ENCODE measurements at places on chromosomes 2 and 18. TPM values are rescaled to one million over a fixed set of nuclear protein-coding genes. Genes with fewer than 3 reads are reported as not detected.
A peak's percentile ranks its signal among the peaks of the same experiment; 100 is the strongest.

DNA sequence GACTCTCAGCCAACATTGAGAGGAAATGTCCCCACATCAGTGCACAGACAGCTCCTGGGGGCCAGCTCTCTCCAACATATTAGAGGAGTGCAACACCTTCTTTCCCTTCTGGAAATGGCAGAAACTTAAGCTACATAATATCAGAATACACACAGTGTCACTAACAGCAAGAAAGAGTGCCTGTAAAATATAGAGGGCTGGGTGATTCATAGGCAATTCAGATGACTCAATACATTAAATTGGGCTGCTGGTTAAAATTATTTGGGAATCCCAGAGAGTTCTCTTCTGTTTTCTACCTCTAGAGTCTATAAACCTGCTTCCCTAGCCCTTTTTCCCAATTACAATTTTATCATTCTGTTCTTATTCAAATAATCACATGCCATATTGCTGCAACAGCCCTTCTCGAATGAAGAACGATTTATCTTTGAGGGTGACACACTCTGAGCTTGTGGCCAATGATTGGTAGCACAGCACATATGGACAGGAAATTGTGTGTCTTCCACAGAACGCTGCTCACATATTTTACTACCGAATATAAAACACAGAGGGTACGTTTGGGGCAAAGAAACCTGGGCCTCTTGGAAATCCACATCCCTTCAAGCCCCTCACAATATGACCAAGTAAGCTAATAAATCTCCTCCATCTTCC is 381.2 kb downstream of the MBD2 start:
- no peak overlapping the region for H3K27ac ChIP-seq
- H3K27me3 ChIP-seq = no peaks in the 10 kb centered on the region
- H3K4me3 ChIP-seq = no peak overlapping the region
- H3K36me3 ChIP-seq = no peaks in the 10 kb centered on the region

DNA sequence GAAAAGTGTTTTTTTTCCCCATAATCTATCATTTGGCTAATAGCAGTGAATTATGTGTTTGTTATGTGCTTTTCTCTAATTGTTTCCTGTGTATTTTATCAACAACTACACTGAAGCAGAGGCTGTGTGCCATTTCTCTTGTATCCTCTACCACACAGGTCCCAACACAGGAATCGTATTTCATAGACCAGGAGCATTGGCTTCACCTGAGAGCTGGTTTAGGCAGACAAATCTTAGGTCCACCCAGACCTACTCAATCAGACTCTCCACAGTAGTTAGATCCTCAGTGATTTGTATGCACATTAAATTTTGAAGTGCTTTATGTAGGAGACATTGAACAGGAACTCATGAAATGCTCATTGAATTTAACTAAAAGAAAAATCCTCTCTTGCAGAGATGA is 109.2 kb downstream of the FSHR start:
- no peak overlapping the region for H3K27ac ChIP-seq
- no peak for DNase-seq
- H3K36me3 ChIP-seq = no peaks in the 10 kb centered on the region

- no peak overlapping the region for H3K4me3 ChIP-seq
- H3K4me1 ChIP-seq = no peaks in the 10 kb centered on the region
- no peaks in the 10 kb centered on the region for H3K36me3 ChIP-seq
- DNase-seq = no peak
These were observed 1.7 kb downstream of the ALLC start for GRCh38 chr2:3659447-3660432.

GRCh38 chr2:216903470-216903869 is 43.6 kb upstream of the TNP1 start:
- no peak overlapping the region for H3K4me3 ChIP-seq
- DNase-seq = no peak
- H3K27ac ChIP-seq = no peak overlapping the region
- no peaks in the 10 kb centered on the region for H3K4me1 ChIP-seq
- no peaks in the 10 kb centered on the region for H3K36me3 ChIP-seq

GRCh38 chr2:238097988-238098871 is 1.9 kb upstream of the ESPNL start:
- H3K27ac ChIP-seq = peak overlapping the region; percentile 18
- peak; percentile 71 for DNase-seq
- H3K36me3 ChIP-seq = no peaks in the 10 kb centered on the region
- peaks cover 12% of the 10 kb centered on the region for H3K4me1 ChIP-seq

GRCh38 chr18:55376387-55376786 is 211.6 kb downstream of the TCF4 start:
- no peaks in the 10 kb centered on the region for H3K27me3 ChIP-seq
- no peak overlapping the region for H3K27ac ChIP-seq
- no peaks in the 10 kb centered on the region for H3K4me1 ChIP-seq
- no peak overlapping the region for H3K4me3 ChIP-seq
- DNase-seq = no peak
- no peaks in the 10 kb centered on the region for H3K36me3 ChIP-seq

KCNJ13 gene
- total RNA-seq = not detected

DNA sequence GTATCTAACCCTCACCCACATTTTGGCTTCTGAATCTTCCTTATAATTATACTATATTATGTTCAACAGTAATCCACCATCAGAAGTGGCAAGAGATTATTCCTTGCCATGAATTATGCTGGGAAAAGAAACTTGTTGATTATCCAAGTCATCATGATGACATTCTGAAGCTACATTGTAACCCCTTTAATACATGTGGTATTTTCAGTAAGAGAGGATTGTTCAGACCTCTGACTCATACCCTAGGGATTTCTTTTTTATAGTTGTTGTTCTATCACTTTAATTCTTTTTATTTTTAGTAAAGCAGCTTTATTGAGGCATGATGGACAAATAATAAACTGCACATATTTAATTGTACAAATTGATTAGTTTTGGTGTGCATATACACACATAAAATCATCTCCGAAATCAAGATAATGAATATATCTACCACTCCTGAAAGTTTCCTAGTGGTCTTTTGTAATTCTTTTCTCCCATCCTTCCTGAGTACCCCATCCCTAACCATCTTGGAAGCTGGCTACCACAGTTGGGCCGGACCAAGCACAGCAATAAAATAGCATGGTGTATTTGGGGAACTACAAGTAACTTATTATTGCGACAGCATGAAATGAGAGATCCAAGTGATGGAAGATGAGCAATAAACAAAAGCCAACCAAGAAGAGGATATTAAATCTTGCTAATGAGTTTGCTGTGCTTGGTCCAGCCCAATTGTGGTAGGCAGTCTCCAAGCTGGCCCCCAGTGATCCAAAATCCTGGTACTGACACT is 159.9 kb downstream of the BARD1 start:
- no peak for DNase-seq
- no peaks in the 10 kb centered on the region for H3K4me1 ChIP-seq
- no peaks in the 10 kb centered on the region for H3K27me3 ChIP-seq
- H3K4me3 ChIP-seq = no peak overlapping the region
- H3K27ac ChIP-seq = no peak overlapping the region
- no peaks in the 10 kb centered on the region for H3K36me3 ChIP-seq

KIF1A gene
- total RNA-seq = 0.24 TPM

ANKRD29 gene
- total RNA-seq = 56.5 TPM

DNA sequence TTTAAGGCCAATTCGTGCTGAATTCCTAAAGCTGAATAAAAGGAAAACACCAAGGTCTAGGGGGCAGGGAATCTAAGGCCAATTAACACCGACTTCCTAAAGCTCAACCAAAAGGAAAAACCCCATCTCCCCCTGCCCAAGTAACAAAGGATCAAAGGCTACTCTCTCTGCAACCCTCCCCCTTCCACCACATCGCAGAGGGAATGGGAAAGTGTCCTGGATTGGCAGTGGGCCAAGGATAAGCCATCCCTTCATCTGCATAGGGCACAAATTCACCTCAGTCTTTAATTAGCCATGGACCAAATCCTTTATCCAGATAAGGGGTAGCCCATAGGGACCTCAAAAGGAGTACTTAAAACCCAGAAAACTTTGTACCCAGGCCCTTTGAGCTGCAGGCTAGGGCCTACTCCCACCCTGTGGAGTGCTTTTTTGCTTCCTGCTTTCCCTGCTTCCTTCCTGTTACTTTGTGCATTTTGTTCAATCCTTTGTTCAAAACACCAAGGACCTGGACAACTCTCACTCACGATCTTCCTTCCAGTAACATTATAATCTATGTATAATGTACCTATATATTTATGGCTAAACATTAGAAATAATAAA is 2119.8 kb upstream of the CELF4 start:
- DNase-seq = no peak
- no peak overlapping the region for H3K27ac ChIP-seq
- H3K36me3 ChIP-seq = no peaks in the 10 kb centered on the region
- no peak overlapping the region for H3K4me3 ChIP-seq

DNA sequence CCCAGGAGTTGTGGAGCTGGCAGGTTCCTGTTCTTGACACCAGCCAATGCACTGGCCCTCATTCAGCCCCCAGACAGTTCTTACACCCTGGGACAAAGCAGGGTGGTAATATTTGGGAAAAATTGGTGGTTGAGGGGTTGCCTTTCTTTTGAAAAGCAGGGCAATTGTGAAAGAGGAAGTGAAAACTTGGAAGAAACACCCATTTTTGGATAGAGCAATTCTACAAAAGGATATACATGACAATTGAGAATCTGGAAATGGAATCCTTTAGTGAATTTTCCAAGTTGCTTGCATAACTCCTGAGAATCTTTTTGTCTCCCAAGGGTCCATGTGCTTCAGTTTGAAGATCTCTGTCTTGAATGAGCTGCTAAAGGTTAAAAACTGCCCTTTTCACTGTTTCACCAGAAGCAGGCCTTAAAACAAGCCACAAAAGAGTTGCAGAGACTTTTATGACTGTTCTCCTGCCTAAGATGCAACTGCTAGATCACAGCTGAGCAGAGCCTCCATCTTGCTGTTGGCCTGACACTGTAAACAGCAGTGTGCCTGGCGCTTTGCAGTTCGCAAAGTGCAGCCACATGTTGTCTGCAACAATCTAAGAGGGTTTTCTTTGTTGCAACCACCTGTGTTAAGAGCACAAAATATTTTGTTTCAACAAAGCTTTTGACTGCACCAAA is 11.8 kb downstream of the COL4A4 start:
- no peak overlapping the region for H3K4me3 ChIP-seq
- no peaks in the 10 kb centered on the region for H3K27me3 ChIP-seq
- H3K36me3 ChIP-seq = no peaks in the 10 kb centered on the region
- H3K27ac ChIP-seq = no peak overlapping the region
- H3K4me1 ChIP-seq = no peaks in the 10 kb centered on the region
- DNase-seq = no peak

GRCh38 chr18:13289481-13290205 is 71.1 kb downstream of the LDLRAD4 start:
- H3K36me3 ChIP-seq = no peaks in the 10 kb centered on the region
- H3K4me3 ChIP-seq = no peak overlapping the region
- no peaks in the 10 kb centered on the region for H3K4me1 ChIP-seq
- H3K27me3 ChIP-seq = no peaks in the 10 kb centered on the region
- no peak overlapping the region for H3K27ac ChIP-seq

DNA sequence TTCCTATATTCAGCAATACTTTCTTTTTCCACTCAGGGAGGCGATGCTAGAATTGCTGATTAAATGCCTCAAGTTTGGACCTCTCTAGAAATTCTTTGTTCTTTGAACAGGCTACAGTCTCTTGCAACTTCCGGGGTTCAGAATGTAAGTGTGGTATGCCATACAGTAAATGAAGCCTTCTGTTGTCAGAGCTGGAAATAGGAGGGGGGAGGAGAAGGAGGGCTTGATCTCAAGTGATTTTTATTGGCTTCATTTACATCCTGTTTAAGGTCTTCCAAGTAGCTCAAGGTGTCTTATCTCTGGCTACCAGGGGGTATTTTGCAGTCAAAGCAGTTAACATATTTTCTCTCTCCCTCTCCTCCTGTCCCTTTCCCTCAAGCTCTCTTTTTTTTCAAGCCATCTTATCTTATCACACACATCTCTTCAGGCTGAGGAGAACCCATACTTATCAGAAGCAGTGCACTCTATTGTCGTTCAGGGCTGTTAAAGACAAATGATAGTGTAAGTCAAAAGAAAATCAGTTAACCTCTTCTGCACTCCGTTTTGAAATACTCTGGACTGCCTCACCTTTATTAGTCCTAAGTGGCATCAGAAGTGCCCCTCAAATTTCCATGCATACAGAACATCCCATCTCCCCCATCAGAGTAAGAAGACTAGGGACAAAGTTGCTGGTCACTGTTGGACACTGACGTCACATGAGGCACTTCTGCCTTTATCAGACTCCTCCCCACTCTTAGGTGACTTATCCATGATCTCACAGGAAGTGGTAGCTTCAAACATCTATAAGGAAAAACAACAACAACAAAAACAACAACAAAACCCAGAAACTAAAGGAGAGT is 112.2 kb downstream of the ZNF521 start:
- DNase-seq = no peak
- H3K27ac ChIP-seq = no peak overlapping the region
- H3K36me3 ChIP-seq = no peaks in the 10 kb centered on the region
- no peaks in the 10 kb centered on the region for H3K27me3 ChIP-seq
- H3K4me3 ChIP-seq = no peak overlapping the region
- peaks cover 8% of the 10 kb centered on the region for H3K4me1 ChIP-seq

DNA sequence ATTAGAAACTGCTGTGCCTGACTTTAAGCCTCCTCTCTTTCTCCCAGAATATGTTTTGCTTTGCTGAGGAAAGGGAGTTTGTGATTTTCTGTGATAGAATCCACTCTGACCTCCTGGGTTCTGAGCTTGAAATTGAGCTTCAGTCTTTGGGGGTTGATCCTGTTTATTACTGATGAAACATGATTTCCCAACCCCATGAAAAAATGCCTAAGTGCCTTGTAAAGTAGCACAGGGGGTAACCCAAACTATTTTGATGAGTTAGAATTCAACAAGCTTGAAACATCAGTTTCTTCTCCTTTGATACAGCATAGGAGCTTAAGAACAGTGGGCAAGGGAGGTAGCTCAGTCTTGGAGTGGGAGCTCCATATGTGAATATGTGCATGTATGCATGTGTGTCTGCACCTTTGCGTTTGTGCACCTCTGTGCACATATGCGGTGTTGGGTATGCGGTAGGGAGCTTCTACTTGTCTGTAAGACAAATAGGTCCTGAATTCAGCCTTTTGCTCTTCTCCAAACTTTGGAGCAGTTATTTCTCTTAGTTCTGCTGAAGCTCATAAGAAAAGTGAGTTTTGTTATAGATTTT is 364.6 kb downstream of the OSR1 start:
- H3K36me3 ChIP-seq = no peaks in the 10 kb centered on the region
- no peaks in the 10 kb centered on the region for H3K27me3 ChIP-seq
- no peak for DNase-seq
- H3K4me1 ChIP-seq = peaks cover 5% of the 10 kb centered on the region
- no peak overlapping the region for H3K27ac ChIP-seq

- no peaks in the 10 kb centered on the region for H3K27me3 ChIP-seq
- H3K27ac ChIP-seq = no peak overlapping the region
These were observed 615.0 kb upstream of the DDX18 start for GRCh38 chr2:117199511-117199910.

- no peaks in the 10 kb centered on the region for H3K27me3 ChIP-seq
- no peak overlapping the region for H3K27ac ChIP-seq
- no peaks in the 10 kb centered on the region for H3K36me3 ChIP-seq
These were observed 59.4 kb downstream of the RHOB start for GRCh38 chr2:20506201-20506685.

All from lower lobe of right lung (tissue), 2 donors.